Activated CD4-positive, alpha-beta T cell treated with anti-CD3 and anti-CD28 coated beads, Interleukin-2, Interleukin-6, amounts not matched to agents 100 ng/mL and 50 ng/mL, durations not matched to agents 16 hours and 8 hours (primary cell): ENCODE measurements at places on chromosomes 1 and 21.

DNA sequence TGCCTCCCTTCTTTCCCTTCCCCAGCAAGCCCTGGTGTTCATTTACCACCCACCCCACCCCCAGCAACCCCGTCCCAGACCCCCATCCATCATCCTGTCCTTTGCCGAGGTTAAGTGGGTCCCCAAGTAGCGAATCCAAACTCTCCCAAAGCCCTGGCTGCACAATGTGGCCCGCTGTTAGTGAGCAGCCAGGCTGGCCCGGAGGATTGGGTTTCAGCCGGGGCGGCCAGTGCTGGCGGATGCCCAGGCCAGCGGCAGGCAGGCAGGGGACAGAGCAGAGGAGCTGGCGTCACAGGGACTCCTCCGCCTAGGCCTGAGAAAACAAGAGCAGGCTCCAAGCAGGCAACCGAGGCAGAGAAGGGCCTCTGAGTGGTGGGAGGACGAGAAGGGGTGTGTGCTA lies 61.4 kb downstream of the EPHB2 start:
- DNase-seq: no peak

DNA sequence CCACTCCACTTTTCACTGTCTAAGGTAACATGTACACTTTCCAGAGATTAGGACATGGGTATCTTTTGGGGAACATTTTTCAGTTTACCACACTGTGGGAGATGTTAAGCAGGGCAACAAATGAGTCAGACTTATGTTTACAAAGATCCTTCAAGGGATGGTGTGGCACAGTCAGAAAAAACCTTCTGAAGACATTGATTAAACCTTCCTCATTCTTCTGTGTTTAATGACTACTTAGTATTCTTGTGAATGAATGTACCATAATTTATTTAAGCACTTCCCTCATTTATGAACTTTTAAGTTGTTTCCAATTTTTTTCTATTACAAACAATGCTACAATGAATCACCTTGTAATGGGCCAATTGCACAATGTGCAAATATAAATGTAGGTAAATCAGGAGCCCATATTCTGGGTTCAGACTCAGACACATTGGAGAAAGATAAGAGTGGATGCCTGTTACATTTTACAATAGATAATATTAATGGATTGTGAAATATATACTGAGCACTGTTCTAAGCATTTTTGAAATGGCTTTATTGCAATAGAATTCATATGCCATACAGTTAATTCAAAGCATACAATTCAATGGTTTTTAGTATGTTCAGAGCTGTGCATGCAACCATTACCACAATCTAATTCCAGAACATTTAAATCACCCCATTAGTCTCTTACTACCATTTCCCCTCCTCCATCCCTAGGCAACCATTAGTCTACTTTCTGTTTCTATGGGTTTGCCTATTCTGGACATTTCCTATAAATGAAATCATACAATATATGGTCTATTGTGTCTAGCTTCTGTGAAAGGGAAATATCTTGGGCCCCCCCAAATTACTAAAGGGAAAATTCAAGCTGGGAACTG lies 1.9 kb upstream of the SFT2D2 start:
- no peak for DNase-seq

GRCh38 chr1:65174585-65174984 lies 26.6 kb downstream of the AK4 start:
- DNase-seq: no peak

GRCh38 chr21:32523463-32523862 lies 61.9 kb downstream of the TCP10L start:
- no peak for DNase-seq

DNA sequence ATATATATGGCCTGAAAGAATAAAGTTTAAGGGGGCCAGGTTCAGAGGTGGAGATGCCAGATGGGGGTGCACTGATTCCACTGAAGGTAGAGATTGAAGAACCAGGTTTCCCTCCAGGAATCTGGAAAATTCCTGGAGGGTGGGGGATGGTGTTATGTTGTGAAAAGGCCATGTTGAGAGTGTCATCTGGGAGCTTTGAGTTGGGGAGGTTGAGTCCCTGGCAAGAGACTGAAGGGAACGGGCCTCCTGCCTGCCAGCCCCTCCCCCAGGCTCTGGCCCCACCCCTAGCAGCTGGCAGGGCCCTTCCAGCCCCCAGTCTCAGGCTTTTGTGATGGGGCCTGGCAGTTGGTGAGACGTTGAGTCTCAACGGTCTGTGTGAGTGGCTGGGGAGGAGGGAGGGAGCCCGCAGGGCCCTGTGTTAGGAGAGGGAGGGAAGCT lies 4.1 kb downstream of the PTPRU start:
- no peak for DNase-seq

DNA sequence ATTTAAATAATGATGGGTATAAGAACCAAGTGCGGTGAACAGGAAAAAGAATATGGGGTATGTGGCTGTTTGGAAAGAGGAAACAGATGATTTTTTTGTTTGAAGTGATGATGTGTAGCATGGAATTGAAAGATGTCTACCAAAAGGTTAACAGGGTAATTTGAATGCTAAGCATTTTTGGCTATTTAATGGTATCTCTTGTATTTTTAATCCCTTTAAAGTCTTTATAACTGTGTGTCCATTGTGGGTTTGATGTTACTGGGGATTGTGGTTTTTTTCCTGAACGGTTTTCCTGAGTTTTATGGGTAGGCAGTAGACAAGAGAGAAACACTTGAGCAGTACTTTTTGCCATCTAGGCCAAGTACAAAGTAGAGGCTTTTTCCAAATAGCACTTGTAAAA lies 63.2 kb downstream of the PRDM2 start:
- DNase-seq: no peak

DNA sequence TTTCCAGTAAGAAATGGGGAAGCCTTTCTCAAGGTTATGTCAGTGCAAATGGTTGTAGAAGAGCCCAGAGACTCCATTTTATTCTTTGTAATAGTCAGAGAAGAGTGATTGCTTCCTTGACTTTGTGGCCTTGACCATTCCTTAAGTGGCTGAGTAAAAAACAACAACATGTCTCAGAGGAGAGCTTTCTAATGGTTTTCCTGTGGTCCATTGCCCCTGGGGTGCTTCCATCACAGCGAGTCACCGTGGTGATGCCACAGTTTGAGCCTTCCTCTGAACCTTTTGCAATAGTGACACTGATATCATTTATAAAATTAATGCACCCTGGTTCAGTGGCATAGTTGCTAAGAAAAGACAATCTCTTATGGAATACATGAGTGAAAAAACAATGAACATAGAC lies 38.6 kb downstream of the PAPPA2 start:
- DNase-seq: no peak

DNA sequence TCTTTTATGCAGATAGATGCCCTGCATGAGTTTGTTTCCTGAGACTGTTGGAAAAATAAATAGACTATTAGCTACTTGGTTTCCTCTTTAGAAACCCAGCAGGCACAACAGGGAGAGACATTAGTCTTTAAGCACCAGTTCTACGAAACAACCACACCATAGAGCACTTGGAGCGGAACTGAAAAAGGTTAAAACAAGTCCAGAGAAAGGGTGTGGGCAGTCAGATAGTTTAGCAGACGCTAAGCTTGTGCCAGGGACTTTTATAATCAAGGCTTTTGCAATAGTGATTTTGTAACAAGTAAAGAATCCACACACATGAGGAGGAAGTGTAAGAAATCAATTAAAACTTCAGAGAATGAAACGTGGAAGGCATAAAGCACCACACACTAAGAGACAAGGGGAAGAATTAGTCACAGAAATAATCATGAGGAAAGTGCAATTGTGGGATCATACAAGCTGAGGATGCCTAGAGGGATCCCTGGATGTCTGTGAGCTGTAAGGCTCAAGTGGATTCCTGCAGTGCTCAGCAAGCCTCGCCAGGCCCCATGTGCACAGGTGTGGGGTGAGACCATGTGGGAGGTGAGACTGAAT lies 37.8 kb upstream of the TLR5 start:
- DNase-seq: no peak

- DNase-seq: no peak
Measured at GRCh38 chr21:38760017-38760761, 45.5 kb upstream of the ETS2 start.

- no peak for DNase-seq
Measured at GRCh38 chr1:189289346-189289745, 1188.3 kb downstream of the BRINP3 start.

DNA sequence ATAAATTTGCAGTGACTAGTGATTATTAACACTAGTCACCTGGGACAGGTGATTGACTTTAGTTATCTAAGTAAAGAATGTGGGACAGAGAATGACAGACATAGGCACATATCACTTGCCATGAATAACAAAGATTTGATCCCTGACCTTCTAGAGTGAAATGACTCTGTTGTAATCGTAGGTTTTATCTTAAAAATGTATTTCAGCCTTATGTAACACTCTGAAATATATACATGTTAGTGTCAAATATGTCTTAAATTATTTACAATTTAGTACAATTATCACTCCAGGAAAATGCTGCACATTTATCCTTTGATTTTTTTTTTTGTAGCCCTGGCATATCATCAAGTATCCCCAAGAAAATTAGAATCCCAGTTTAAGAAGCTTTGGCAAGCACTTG lies 186.4 kb upstream of the PTGFR start:
- no peak for DNase-seq

GRCh38 chr1:178885869-178886268 lies 15.0 kb upstream of the ANGPTL1 start:
- no peak for DNase-seq

GRCh38 chr1:36849956-36850355 lies 184.4 kb downstream of the GRIK3 start:
- no peak for DNase-seq

GRCh38 chr1:234474375-234474774 lies 4.6 kb downstream of the TARBP1 start:
- no peak for DNase-seq

DNA sequence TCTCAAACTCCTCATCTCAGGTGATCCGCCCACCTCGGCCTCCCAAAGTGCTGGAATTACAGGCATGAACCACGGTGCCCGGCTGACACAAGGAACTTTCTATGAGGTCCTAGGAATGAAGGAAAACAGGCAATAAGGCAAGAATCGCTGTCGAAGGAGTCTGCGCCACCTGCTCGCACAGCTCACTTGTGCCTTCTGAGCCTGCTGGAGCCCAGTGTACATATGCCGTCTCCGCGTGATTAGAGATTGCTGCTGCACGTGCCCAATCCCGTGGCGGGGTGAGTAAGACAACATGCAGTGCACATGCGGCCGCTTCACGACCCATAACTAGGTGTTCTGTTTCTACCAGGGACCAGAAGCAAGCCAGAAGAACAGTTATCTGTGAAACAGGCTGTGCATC lies 24.3 kb downstream of the H3-3A start:
- no peak for DNase-seq

- no peak for DNase-seq
Measured at GRCh38 chr1:21241771-21242581, 48.3 kb downstream of the ECE1 start.

DNA sequence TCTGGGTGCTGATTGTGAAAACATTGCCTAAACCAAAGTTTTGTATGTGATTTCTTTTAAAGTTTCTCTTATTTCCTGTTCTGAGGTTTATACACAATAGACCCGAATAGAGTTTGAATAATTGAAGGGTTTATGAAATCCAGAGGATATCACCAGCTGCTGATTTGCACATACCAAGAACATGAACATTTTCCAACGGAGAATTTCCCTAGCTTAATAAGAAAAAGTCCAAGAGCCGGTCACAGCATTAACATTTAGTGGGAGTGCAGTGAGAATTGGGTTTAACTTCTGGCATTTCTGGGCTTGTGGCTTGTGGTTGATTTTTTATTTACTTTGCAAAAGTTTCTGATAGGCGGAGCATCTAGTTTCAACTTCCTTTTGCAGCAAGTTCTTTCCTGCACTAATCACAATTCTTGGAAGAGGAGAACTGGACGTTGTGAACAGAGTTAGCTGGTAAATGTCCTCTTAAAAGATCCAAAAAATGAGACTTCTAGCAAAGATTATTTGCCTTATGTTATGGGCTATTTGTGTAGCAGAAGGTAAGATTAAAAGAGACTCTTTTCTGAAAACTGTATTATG lies at the start of gene CFH:
Gene CFH, plus strand, starts transcription at position 407 of the 579 bp plus-strand sequence. Its CDS starts 75 bp downstream, at position 482.
- DNase-seq: peak; percentile 36

DNA sequence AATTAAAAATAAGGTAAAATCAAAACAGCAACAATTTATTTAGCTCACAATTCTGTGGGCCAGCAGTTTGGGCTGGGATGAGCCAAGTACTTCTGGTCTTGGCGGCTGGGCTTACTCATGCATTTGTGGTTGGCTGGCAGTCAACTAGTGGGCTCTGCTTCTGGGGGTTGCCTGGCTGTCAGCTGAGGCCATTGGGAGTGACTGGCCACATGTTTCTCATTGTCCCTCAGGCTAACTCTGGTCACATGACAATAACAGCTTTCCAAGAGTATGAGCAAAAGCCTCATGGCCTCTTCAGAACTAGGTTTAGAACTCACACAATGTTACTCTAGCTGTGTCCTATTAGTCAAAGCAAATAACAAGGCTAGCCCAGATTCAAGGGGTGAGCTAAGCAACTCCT lies 15.6 kb upstream of the CHIA start:
- DNase-seq: peak; percentile 68

DNA sequence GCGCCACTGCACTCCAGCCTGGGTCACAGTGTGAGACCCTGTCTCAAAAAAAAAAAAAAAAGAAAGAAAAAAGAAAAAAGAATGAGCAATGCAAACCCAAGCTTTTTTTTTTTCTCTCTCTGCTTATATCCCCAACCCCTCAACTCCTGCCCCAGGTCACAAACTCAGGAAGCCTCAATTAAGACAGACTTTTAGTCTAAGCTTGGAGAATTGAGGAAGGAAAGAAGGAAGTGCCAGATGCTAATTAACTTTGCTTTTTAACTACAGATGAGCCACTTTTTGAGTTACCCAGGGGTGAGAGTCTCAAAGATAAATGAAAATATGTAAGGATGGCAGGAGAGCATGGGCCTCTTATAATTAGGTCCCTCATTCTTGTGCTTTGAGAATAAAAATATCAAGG lies 33.3 kb downstream of the PIK3CD start:
- no peak for DNase-seq

DNA sequence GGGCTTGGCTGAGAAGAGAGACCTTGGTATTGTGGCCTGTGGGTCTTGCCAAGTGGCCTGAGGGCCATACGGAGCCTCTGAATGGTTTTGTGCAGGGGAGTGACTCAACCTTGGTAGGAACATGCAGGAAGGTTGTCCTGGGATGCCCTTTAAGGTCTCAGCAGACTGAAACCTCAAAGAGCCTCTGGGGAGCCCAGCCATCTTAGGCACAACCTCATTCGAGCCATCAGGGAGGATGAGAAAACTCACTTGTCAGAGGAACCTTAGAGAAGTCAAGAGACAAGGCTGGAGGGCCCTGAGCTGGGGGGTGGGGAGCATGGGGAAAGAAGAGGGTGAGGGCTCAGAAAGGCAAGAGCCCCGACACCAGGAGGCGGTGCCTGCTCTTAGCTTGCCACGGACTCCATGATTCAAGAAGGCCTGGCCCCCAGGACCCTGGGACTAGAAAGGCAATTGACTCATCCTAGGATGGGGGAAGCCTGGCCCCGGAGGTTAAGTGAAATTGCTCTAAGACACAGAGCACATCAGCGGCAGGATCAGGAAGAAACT lies 13.0 kb downstream of the IFI6 start:
- DNase-seq: no peak
